Stimulated activated CD8-positive, alpha-beta memory T cell treated with anti-CD3 and anti-CD28 coated beads, Interleukin-12 subunit alpha, Interleukin-12 subunit beta, amount 100 ng/mL, for 4 hours (primary cell): ENCODE measurements at places on chromosomes 6 and 20.

DNA sequence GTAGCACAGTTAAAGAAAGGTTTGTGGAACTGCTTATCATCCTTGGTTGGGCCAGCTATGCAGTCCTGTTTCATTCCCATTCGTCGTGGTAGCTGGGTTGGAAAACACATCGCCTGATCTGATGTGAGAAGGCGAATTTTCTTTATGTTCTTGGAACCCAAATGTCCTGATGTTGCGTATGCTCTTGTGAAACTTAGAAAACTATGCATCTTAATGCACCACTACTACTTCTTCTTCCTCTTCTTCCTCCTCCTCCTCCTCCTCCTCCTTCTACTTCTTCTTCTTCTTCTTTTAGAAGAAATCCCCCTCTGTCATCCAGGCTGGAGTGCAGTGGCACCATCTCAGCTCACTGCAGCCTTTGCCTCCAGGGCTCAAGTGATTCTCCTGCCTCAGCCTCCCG, 381.6 kb downstream of the UTRN start:
- no peak for DNase-seq

DNA sequence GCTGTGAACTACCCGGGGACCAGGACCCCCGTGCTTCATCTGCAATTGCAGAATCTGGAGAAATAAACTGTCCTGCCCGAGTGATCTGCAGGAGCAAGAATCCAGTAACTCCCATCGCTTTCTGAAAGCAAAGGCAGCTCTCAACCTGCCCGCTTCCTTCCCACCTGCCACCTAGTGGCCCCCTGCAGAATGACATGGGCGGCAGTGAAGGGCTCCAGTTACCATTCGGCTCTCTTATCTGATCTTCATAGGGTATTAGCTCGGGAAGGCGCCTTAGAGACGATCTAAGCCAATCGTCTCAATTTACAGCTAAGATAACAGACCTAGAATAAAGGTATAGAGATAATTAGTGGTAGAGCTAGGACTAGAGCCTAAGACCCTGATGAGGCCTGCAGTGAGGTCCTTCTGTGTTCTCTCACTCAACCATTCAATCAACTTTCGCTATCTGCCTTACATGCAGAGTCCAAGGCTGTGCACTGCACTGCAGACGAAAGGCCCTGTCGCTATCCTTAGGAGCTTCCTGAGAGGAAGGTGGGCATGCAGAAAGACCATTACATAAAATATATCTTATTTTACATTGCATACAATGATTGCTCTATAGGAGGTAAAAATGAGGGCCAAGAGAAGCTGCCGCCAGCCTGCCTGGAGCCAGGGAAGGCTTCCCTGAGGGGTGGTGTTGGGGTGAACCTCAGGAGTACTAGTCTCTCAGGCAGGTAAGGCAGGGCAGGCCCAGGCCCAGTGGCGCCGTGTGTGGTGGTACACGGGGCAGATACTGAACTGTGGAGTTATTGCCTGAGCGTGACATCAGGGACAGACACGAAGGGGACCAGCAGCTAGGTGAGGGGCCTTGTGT, 7.1 kb upstream of the PSMG4 start:
- peak; percentile 59 for DNase-seq

DNA sequence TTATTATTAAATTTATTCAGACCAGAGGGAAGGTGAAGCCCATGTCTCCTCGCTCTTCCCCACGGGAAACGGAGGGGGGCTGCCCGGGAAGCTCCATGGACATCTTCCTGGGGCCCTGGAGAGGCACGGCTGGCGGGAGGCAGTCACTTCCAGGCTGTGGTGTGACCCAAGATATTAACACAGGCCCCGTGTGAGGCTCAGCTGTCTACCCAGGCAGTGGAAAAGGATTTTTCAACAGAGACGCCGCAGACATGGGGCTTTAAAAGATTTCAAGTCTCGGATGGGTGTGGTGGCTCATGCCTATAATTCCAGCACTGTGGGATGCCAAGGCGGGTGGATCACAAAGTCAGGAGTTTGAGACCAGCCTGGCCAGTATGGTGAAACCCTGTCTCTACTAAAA, 117.9 kb downstream of the ERMARD start:
- no peak for DNase-seq

GRCh38 chr20:22686097-22686496, 101.7 kb upstream of the FOXA2 start:
- no peak for DNase-seq

- no peak for DNase-seq
Observed at GRCh38 chr6:15269619-15270018, 23.8 kb downstream of the JARID2 start.
